ENCODE measurements at places on chromosomes 5 and 9.

DNA sequence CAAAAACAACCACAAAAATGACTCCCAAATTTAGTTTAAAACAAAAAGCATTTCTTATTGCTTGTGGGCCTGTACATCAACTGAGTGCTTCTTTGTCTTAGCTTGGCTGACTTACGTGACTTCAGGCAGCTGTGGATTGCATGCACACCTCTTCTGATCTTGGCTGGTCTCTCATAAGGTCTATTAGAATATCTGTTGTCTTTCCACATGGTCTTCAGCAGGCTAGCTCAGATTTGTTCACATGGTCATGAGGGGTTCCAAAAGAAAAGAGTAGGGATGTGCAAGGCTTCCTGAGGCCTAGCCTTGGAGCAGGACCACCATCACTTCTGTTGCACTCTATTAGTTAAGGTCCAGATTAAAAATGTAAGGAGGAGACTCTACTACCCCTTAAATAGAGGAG lies 120.1 kb downstream of the LRRC70 start:
- no peak for DNase-seq

DNA sequence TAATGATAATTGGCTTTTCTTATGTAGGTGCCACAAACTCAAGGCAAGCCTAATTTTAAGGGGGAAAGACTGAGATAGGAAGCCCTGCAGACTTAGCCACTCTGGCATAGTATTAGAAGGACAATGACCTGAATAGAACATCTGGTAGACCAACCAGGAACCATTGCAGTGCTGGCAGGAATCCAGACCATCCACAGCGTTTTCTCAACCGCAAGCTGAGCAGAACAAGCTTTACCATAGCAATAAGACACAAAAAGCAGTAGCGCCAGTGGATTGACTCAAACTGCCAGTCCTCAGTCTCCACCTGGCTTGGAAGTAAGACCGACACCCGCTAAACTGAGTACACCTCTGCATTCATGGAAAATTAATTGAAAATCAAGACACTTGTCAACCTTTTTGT lies 141.3 kb upstream of the LPAR1 start:
- no peak for DNase-seq

DNA sequence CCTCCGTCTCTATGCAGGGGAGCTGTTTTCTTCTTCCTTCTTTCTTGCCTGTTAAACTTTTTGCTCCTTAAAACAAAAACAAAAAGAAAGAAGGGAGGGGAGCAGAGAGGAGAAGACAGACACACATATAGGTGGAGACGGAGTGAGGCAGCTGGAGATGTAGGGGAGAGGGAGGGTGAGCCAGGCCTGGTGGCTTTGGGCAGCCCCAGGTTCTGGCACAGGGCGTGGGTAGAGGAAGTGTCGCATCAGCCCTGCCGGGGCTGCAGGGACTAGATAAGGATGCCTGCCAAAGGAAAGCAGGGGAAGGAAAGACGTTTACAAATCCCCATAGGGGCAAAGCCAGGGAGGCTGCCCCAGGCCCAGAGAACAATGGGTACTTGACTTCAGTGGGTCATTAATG lies 38.7 kb upstream of the PTGS1 start:
- DNase-seq = no peak

DNA sequence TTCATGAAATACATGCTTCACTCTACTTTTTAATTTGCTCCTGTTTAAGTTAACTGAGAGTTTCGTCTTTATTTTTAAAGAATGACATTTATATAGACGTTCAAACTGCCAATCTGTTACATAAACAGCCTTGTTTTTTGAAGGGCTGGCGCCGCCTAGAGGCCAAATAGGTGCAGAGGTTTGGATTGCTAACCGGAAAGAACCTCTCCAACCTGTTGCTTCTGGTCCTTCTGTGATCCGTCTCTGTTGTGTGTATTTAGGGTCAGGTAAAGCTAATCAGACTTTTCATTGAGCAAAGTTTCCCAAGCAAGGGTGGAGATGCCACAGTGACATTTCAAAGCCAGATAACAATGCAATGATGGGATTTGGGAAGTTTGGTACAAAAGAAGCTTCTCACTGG lies 39.5 kb upstream of the GLIS3 start:
- peak; percentile 84 for DNase-seq

DNA sequence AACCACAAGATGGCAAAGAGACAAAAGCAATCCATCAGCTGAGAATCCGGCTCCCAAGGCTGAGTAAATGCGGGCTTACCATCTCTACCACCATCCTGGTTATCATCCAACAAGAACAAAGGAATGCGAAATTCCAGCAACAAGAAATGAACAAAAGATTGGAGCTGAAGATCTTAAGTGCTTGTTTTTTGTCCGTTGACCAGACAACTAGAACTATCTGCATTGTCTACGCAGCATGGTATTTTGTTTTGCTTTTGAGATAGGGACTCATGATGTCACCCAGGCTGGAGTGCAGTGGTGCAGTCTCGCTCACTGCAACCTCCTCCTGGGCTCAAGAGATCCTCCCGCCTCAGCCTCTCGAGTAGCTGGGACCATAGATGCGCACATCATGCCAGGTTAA lies 88.9 kb downstream of the ZNF366 start:
- DNase-seq = no peak

- DNase-seq = no peak
Observed at GRCh38 chr5:158988987-158989730, 110.6 kb downstream of the EBF1 start.

Measured in ACHN (cell line).